ENCODE measurements at places on chromosomes 12 and 14.

- peak; percentile 35 for DNase-seq
Measured at GRCh38 chr12:111643427-111643826, 42.3 kb downstream of the BRAP start.

GRCh38 chr14:77364146-77364545 lies 12.7 kb downstream of the TMED8 start:
- no peak for DNase-seq

- no peak for DNase-seq
Measured at GRCh38 chr14:104395276-104395675, 184.3 kb upstream of the C14orf180 start.

DNA sequence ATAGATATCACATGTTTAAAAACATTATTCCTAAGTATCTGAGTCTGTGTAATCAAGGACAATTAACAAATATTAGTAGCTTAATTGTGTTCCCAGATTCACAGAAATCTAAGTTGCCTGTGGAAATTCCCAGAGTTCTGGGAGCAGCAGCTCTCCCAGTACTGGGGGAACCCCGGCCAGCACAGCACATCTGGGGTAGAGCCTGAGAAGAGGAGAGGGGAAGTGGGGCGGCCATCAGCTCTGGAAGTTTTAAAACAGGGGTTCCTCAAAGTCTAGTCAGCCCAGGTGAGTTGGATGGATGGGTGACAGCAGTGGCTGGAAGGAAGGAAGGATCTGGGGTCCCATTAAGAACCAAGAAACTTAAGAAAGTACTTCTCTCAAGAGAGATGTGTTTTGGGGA lies 24.6 kb downstream of the PRICKLE1 start:
- DNase-seq: no peak

DNA sequence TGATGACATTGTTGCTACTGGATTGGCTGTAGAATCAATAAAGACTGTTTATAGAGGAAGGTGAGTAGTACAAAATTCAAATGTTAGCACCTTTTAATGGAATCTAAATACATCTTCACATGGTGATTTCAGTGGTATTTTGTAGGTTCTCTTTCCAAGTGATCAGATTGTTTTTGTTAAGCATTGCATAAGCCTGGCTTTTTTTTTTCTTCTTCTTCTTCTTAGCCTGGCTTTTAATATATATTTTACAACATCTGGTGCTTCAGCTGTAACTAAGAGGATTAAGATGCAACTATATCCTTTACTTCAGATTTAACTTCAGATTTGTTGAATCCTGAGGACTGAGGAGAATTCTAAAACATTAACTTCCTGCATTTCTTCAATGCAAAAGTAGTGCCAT lies 57.3 kb upstream of the ATF1 start:
- DNase-seq: no peak

GRCh38 chr12:119661882-119662281 lies 6.1 kb upstream of the PRKAB1 start:
- DNase-seq: no peak

DNA sequence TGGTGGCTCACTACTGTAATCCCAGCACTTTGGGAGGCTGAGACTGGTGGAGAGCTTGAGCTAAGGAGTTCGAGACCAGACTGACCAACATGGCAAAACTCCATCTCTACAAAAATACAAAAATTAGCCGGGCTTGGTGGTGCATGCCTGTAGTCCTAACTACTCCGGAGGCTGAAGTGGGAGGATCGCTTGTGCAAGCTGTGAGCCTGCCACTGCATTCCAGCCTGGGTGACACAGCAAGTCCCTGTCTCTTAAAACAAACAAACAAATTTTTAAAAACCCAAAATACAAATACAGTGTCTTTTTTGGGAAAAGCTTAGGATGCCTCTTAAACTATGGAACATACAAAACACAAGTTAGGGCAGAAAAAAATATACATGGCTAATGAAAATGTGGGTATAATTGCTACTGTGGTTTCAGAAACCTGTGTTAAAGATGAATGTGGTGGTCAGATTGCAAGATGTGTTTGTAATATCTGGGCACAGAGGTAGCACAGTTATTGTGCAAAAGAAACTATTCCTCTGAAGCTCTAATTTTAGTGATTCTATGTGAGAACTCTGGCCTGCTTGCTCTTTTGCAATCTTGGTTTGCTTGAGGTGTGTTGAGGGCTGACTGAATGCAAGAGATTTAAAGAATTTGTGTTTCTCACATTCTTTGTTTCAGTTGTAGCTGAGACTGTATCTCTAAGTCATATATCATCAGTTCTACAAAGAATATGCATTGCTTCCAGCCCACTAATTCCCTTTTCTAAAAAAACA lies 3.9 kb upstream of the HSPA2 start:
- DNase-seq: no peak

DNA sequence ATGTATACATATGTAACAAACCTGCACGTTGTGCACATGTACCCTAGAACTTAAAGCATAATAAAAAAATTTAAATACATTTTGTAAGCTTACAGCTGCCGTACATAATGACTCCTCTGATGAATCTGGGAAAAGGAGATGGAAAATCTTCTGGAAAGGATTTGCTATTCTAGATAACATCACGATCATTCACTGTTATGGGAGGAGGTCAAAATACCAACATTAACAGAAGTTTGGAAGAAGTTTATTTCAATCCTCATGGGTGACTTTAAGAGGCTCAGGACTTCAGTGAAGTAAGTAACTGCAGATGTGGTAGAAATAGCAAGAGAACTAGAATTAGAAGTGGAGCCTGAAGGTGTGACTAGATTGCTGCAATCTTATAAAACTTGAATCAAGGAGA lies 172.2 kb downstream of the SLC16A7 start:
- DNase-seq: no peak

- no peak for DNase-seq
Measured at GRCh38 chr12:1509413-1510052, 84.8 kb downstream of the FBXL14 start.

DNA sequence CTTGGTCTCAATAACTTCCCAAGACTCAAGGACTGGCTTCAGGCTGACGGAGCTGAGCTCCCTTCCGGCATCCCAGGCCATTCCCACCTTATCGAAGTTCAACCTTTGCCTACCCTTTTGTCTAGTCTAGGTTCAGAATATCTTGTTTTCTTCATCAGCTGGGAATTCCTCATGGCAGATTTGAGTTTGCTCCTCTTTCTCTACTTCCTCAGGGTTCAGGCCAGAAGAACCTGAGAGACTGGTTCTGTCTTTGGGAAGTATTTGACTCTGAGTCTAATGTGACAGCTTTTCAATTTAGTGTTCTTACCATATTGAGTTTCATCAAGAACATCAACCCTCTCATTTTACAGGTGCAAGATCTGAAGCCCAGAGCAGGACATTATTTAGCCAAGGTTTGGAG lies 2.1 kb downstream of the BIN2 start:
- DNase-seq: no peak

- no peak for DNase-seq
Measured at GRCh38 chr12:56450241-56450640, 1.0 kb upstream of the TIMELESS start.

GRCh38 chr14:97390096-97390724 lies 593.0 kb downstream of the VRK1 start:
- DNase-seq: no peak

GRCh38 chr12:88571543-88571942 lies 8.7 kb downstream of the KITLG start:
- DNase-seq: no peak

- DNase-seq: no peak
Measured at GRCh38 chr12:93540466-93540865, 32.0 kb upstream of the SOCS2 start.

- no peak for DNase-seq
Measured at GRCh38 chr12:69343357-69343756, 4.8 kb upstream of the LYZ start.

GRCh38 chr12:121228919-121229665 lies 19.2 kb downstream of the P2RX4 start:
- no peak for DNase-seq

- DNase-seq: peak; percentile 64
Measured at GRCh38 chr12:122944605-122945592, 21.4 kb downstream of the ABCB9 start.

GRCh38 chr14:84340938-84341337 lies 1189.0 kb upstream of the FLRT2 start:
- DNase-seq: no peak

DNA sequence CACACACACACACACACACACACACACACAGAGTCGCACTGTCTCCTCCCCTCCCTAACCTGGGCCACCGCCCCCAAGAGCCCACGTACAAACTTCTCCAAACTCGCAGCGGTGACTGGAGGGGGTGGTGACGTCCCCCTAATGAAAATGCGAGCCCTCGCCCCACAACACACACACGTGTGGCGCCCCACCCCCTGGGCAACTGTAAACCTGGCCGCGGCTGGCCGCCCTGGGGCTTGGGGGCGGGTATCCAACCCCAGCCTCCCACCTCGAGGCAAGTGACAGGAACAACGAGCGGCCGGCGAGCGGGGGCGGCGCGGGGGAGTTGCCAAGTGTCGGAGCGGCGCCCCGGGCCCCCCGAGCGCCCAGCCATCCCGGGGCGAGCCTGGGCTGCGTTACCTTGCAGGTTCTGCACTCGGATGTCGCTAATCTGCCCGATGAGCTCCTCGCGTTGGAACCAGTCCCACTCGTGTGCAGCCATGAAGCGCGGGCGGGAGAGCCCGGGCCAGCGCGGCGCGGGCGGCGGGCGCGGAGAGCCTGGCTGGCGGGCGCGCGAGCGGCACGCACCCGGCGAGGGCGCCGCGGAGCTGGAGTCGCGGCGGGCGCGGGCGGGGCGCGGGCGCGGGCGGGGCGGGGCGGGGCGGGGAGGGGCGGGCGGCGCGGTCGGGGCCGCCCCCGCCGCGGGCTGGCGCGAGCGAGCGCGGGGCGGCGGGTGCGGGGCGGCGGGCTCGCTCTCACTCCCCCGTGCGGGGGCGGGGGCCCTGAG lies at the start of gene CLMN:
Gene CLMN (minus strand): TSS at position 597 of the 766 bp plus-strand sequence. CDS start 116 bp downstream, at position 481.
- peak; percentile 44 for DNase-seq

GRCh38 chr12:64616201-64616600 lies 5.9 kb downstream of the RASSF3 start:
- DNase-seq: no peak

- no peak for DNase-seq
Measured at GRCh38 chr12:65889144-65889880, 65.0 kb downstream of the HMGA2 start.

GRCh38 chr12:91687052-91688017 lies 458.3 kb downstream of the BTG1 start:
- no peak for DNase-seq

- no peak for DNase-seq
Measured at GRCh38 chr12:120999191-121000120, 16.8 kb downstream of the C12orf43 start.

- DNase-seq: no peak
Measured at GRCh38 chr14:92945544-92945943, 22.6 kb downstream of the CHGA start.

DNA sequence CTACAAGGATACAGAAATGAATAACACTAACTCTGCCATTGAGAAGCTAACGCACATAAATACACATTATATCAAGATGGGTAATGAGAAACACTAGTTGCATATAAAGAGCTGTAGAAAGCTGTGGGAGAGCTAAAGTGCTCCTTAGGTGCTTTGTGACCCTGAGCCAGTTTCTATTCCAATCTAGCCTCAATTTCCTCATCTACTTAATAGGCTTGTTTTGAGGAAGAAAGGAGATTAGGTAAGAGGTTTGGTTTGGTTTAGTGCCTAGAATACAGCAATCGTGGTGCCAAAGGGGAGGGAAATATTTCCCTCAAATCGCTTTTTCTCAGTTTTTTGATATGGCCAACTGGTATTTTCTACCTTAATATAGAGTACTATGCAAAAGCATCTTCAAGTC lies 994 bp downstream of the SRP54 start:
- no peak for DNase-seq

Measured in adrenal gland (tissue), 19 donors.